ENCODE measurements at places on chromosomes 4 and X. TPM values are rescaled to one million over a fixed set of nuclear protein-coding genes. Genes with fewer than 3 reads are reported as not detected.

The SUV39H1 gene
- total RNA-seq = 4.5 TPM

The SSX2 gene
- total RNA-seq = not detected

The SPINK2 gene
- total RNA-seq = 0.63 TPM

The ATOH1 gene
- total RNA-seq = not detected

The STBD1 gene
- 16.3 TPM for total RNA-seq

The FAM47A gene
- not detected for total RNA-seq

The AKAP14 gene
- total RNA-seq = not detected

The PALLD gene
- total RNA-seq = 250 TPM

The TNMD gene
- not detected for total RNA-seq

The GPC4 gene
- total RNA-seq = 38.9 TPM

The HSFX3 gene
- not detected for total RNA-seq

The HADH gene
- total RNA-seq = 47.5 TPM

The AADAT gene
- total RNA-seq = 2.4 TPM

The ZNF718 gene
- 11.6 TPM for total RNA-seq

The PCDH18 gene
- 23.7 TPM for total RNA-seq

The FAM47E gene
- 13.8 TPM for total RNA-seq

The PHOX2B gene
- 0.26 TPM for total RNA-seq

The SERTM2 gene
- 0.06 TPM for total RNA-seq

The TLR10 gene
- total RNA-seq = 0.98 TPM

The ADH1B gene
- total RNA-seq = 144 TPM

The MAGEC1 gene
- total RNA-seq = not detected

The ANOS1 gene
- total RNA-seq = 2.9 TPM

The PAGE4 gene
- not detected for total RNA-seq

The EXOC1L gene
- total RNA-seq = not detected

The CYSLTR1 gene
- total RNA-seq = 3.5 TPM

The SPP1 gene
- total RNA-seq = 3,399 TPM

All from mucosa of gallbladder (tissue), 1 donor.